ENCODE measurements at places on chromosomes 3 and 15. TPM values are rescaled to one million over a fixed set of nuclear protein-coding genes. Genes with fewer than 3 reads are reported as not detected.
A peak's percentile ranks its signal among the peaks of the same experiment; 100 is the strongest.

DNA sequence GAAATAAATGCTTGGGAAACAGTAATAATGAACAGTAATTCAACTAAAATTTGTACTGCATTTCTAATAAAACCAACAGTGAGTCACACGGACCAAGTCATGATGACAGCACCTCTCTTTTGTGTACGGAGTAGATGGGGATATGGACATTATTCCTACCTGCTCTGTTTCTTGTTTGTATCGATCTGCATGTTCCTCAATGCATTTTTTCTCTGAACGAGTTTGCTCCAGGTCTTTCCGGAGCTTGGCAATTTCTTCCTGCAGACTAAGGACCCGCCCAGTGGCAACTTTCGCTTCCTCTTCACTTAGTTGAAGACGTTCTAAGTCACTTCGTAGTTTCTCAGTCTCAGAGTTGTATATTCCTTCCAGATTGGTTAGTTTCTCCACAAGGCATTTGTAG lies 74.4 kb upstream of the MYO5C start:
- no peak for DNase-seq

DNA sequence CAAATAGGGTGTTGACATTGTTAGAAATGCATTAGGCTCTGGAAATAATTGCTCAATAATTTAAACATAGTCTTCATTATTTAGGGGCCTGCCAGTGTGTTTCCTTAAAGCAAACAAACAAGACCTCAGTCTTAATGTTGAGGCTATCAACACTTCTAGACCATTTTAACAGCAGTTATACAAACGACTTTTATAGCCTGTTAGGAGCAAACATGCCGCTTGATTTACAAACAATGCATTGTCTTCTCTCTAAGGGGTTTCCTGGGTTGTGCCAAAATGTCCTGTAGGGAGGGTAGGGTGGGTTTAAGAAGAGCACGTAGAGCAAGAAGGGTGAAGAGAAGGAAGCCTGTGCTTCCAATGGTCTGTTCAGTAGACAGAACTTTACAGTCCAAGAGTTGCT lies 53.7 kb downstream of the TPRG1 start:
- DNase-seq = no peak

Gene ZBTB20
- total RNA-seq = 3.2 TPM

DNA sequence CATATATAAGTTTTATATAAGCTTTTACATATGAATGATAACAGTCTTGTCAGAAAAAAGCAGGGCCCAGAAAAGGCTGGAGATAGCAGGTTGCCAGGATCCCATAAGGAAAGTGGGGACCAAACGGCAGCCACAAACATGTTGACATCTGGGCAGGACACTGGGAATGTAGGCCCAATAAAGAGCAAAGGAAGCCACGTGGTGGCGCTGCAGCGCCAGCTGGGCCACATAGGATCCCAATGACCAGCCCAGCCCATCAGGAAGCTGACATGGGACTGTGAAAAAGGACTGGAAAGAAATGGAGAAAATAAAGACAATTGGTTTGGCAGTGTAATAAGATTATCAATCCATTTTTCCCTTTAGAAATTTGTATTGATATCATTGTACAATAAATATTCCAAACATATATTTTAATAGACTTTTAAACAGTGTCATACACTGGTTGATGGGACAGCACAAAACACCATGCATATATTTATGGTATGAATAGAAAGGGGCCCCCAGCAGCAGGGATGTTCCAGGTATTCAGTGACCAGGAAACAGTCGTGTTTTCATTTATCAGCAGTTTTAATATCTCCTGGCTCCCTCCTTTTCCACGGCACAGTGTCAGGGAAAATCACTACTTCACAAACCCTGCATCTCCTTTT lies 89.0 kb upstream of the STRIT1 start:
- DNase-seq = peak; percentile 91

DNA sequence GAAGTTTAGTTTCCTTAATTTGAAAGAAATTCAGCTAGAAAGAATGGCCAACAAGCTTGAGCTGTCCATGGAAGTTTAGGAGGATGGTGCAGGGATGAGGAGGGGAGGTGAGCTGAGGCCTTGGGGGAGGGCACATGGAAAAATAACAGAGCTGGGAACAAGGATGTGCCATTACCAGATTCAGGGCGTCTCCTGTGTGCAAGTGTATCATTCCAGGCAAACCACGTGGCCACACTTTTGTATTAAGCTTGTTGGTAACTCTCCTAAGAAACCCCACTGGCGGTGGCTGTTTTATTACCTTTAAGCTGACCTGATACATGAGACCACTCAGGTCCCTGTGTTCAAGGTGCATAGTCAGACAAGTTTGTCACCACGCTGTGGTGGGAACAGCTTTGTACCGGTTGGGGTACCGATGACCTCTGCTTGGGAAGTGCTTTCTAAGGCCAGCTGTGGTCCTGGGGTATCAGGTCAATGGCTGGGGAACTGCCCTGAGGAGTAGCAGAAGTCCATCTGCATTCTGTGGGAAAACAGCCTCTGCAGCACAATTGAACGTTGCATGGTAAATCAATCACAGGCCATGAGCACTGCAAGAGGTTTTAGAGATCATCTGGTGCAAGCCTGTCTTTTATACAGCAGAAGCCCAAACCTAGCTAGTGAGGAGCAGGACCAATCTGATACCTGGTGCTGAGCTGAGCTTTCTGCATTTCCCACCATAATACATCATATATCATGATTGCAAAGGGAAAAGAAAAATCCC lies 235.5 kb downstream of the THSD4 start:
- DNase-seq = no peak

Gene LRRC15
- total RNA-seq = not detected

Measured in neural progenitor cell (in vitro differentiated cells).